ENCODE measurements at places on chromosomes 3 and 15.

- DNase-seq: peak; percentile 49
Observed at GRCh38 chr15:71743861-71744382, 66.4 kb upstream of the NR2E3 start.

GRCh38 chr3:186986816-186987215, 56.5 kb downstream of the ST6GAL1 start:
- no peak for DNase-seq

- peak; percentile 23 for DNase-seq
Observed at GRCh38 chr3:56137415-56137814, 330.9 kb downstream of the ERC2 start.

- DNase-seq: no peak
Observed at GRCh38 chr15:74343127-74343796, 24.2 kb downstream of the CYP11A1 start.

GRCh38 chr3:12659316-12660015, 4.5 kb downstream of the RAF1 start:
- DNase-seq: peak; percentile 22

- no peak for DNase-seq
Observed at GRCh38 chr3:85182975-85183752, 224.4 kb downstream of the CADM2 start.

- no peak for DNase-seq
Observed at GRCh38 chr3:197888511-197888910, 61.5 kb upstream of the RPL35A start.
